ENCODE measurements at places on chromosomes 6 and 20. TPM values are rescaled to one million over a fixed set of nuclear protein-coding genes. Genes with fewer than 3 reads are reported as not detected.

The KIAA1755 gene
- 0.32 TPM for total RNA-seq

The TFAP2D gene
- not detected for total RNA-seq

The CFAP61 gene
- total RNA-seq: 0.12 TPM

The HLA-DOA gene
- 0.65 TPM for total RNA-seq

The TMEM170B gene
- total RNA-seq: 1.5 TPM

The SFTA2 gene
- not detected for total RNA-seq
